ENCODE measurements at places on chromosomes 6 and 20.

DNA sequence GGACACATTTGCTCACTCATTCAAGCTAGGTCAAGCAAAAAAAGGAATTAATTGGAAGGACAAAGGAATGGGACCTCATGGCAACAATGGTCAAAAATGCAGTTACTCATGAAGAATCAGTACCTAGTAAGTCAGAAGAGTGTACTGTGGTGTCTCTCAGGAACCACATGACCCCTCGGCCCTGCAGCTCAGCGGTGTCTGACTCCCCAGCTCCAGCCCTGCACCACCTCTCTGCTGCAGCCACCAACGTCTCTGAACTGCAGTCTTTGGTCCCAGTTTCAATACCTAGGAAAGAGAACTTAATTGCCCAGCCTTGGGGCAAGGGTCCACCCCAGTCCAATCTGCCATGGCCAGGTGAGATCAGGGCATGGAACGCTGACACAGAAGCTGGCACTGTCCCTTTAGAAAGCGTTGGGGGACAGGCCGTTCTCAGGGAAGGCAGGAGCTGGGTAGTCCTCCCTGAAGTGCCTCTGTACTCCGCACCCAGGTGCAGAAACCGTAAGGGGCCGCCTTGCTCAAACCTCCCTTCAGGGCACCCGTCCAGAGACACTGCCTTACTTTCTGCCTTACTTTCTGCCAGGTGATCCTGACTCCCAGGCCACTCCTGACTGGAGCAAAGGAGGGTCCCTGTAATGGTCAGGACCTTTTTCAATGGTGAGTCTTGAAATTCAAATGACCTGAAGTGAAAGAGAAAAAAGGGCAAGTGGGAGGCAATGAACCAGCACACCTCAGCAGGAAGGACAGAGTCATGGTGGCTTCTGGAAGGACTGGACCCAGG lies 13.2 kb upstream of the NELFCD start:
- DNase-seq, result no peak

DNA sequence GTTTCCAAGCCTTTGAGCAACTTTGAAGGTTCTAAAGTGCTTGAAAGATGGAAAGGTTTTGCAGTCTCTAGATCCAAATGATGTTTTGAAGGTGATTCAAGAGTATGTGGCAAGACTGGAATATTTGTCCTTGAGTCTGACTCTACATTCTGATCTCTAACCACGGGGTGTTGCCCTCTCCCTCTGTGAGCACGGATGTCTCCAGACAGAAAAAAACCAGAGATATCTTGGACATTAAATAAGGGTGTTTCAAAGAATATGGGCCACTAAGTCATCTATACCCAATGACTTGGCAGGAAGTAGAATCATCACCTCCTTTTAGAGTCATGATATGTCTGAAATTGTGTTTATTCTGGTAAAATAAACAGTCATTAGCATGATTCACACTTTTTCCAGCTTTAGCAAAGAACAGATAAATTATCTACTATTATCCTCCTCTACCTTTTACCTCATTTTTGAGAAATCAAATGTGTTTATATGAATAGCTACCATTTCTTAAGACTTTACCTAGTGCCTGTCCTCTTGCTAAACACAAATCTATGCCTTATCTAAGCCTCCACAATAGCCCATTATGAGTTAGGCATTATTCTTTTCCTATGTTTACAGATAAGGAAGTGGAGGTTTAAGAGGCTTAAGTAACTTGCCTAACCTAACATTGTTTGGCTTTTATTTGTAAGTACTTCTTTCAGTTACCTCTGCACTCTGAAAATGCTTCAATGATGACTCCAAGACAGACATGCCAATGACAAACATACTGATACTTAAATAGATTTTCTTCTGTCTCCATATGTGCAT lies 384.4 kb downstream of the BMP2 start:
- DNase-seq, result no peak

- DNase-seq, result no peak
Measured at GRCh38 chr6:104595311-104595820, 264.4 kb downstream of the HACE1 start.

DNA sequence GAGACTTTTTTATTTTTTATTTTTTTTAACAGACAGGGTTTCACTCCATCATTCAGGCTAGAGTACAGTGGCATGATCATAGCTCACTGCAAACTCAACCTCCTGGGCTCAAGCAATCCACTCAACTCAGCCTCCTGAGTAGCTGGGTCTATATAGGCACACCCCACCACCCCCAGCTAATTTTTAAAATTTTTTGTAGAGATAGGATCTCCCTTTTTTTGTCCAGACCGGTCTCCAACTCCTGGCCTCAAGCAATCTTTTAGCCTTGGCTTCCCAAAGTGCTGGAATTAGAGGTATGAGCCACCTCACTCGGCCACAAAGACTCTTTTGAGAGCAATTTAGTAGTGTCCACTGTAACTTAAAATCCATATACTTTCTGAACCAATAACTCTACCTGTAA lies 103.3 kb upstream of the DST start:
- DNase-seq, result no peak

DNA sequence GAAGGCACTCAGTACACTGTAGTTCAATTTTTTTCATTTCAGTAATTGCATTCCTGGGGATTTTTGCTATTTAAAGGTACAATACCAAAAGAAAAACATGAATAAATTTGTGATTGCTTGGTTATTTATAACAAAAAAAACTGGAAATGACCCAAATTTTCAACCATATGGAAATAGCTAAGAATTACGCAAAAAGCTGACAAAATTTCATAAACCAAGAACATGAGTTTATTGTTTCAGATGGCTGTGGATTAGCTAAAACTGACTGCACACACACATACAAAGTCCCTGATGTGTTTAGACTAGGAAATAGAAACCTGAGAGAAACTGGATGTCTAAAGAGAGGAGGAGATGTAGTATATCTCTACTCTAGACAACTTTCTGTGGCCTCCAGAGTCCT lies 718.4 kb upstream of the CHD6 start:
- no peak for DNase-seq

DNA sequence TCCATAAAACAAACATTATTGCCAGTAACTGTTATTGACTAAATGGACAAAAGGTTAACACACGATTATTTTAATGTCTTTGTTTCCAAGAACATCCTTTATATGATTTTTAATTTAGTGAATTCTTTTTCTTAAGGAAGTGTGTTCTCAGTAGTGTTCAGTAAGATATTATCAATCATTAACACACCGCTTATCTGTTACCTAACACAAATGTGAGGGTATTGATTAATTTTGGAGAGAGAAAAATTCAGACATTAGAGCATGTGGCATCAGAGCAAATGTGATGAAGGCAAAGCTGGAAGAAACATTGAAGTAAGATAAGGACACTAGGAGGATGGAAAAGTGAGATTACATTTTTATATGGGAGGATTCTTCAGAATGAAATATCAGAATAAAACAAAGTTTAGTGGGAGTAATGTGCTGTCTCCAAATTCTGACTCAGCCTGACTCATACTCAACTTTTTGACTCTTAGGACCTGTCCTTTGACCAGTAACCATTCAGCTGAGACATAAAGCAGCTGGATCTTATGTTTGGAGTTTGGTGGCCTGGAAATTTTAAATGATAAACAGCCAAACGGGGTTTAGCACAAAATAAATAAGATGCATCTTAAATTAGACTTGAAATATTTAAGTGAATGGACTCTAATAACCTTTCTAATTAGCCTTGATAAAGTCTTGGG lies 348.6 kb downstream of the CD109 start:
- no peak for DNase-seq

DNA sequence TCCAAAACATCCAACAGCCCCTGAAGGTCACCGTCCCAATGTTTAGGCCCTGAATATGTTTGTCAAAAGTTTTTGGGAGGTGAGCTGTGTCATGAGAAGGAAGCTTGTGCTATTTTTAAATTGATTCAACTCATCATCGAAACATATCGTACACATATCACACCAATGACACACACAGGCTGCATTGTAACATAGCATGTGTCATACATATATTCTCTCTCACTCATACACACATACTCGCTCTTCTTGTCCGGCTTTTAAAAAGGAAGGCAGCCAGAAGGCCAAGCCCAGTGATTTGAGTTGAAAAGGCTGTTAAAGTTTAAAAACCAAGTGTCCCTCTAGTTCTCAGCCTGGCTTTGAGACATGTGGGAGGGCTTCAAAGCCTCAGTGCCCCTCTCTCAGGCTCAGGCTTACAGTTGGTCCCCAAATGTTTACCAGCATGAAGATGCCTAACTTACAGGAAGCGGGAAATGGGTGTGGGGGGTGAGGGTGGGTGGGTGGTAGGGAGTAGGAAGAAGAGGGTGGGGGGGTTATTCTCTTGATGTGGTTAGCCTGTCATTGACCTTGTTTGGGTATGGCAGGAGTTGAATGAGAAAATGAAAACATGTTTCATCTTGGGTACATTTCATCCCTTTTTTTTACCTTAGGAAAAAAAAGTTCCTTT lies 3.3 kb upstream of the PRDM1 start:
- DNase-seq, result no peak

- no peak for DNase-seq
Measured at GRCh38 chr6:152057832-152058498, 250.5 kb downstream of the ESR1 start.
